SHP77 treated with DMSO at 0.1 percent for 48 hours (cell line): ENCODE measurements at places on chromosomes 2 and 18.

GRCh38 chr2:20726913-20727312, 60.0 kb downstream of the GDF7 start:
- DNase-seq, result no peak

- DNase-seq, result no peak
Observed at GRCh38 chr18:24656050-24656449, 195.6 kb downstream of the HRH4 start.

GRCh38 chr2:40388161-40388560, 63.7 kb downstream of the SLC8A1 start:
- DNase-seq, result no peak

GRCh38 chr2:75523313-75524275, 37.1 kb downstream of the EVA1A start:
- no peak for DNase-seq

DNA sequence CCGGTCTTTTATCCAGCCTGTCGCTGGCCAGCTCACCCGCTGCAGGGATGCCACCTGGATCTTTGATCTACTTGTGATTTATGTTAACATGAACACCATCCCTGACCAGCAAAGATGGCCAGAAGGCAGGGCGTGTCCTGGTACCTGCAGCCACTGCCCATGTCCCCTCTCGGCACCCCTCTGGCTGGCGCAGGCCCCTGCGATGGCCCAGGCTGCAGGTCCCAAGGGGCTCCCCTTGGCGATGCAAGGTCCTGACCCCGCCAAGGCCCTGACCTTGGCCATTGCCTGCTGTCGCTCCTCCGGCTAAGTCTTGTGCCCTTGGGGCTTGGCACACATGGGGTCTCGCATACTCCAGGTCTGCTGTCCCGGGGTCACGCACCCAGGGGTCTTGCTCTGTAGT, 214.9 kb downstream of the TWIST2 start:
- no peak for DNase-seq

DNA sequence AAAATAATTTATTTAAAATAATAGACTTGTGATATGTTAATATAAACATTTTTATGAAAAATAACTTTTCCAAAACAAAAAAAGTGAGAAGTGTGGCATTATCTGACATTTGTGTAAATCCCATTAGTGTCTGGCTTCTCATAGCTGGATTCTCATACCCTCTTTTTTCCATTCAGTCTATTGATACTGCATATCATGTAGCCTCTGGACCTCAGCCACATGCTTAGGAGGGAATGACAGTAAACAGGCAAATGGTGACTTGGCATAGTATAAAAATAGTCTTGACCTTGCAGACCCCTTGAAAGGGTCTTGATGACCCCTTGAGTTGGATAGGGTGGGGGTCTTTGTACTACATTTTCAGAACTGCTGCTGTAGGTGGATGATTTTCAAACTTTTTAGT, 29.2 kb downstream of the GALNT1 start:
- DNase-seq, result no peak

GRCh38 chr2:186302263-186302662, 183.8 kb upstream of the ZC3H15 start:
- DNase-seq, result no peak

GRCh38 chr2:237904831-237905599, 45.6 kb downstream of the RAMP1 start:
- DNase-seq, result no peak

DNA sequence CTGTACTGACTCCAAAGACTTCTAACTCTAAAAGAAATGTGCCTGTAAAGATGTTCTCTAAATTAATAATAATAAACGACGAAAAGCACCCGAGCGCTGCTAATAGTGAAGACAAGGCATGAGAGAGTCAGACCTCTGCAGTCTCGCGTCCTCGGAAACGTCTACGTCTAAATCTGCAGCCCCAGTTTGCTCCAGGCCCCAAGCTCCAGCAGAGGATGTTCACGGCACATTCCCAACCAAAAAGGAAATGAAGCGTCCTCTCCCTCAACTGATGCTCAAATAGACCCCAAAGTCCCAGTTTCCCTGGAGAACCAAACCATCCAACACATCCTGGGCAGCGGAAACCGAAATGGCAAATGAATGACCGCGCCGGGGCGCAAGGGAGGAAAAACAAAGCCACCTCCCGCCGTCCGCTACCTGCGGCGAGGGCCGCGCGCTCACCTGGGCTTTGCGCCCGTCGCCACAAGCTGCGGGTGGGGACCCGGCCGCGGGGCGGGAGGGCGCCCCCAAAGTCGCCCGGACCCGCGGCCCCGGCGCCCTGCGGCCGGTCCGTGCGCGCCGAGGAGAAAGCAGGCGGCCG, 47.1 kb upstream of the CCDC150 start:
- DNase-seq, result peak; percentile 60

DNA sequence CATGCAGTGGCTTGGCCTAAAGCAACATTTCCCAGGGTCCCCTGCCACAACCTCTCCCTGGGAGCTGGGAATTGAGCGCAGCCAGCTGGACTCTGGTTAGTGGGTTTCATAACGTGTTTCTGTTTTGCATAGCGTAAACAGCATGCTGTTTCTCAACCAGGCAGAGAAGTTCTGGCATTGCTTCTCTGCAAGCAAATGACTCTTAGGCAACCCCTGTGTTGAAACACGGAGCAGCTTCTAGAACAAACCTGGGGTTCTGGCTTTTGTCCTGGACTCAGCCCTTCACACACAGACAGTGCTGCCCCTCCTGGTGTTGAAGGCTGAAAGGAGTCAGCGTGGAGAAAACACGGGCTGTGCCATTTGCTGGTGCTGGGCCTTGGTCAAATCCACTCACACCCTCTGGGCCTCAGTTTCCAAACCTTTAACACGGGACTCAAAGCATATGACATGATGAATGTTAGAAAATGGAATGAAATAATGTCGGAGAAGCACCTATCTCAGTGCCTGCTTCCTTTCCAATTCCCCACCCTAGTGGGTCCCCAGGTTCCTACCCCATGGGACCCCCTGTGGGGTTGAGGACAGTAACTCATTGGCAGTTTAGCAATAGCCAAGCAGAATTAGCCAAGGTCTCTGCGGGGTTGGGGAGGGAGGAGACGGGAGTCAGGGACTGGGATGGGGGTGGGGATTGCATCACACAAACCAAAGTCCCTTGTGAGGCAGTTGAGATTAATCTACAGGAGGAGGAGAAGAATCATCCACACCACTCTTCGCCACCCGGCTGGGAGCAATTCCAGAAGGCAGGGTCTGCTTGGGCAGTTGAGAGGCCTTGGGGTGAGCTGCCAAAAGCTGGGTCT, 30.2 kb upstream of the IL1R2 start:
- DNase-seq, result no peak

DNA sequence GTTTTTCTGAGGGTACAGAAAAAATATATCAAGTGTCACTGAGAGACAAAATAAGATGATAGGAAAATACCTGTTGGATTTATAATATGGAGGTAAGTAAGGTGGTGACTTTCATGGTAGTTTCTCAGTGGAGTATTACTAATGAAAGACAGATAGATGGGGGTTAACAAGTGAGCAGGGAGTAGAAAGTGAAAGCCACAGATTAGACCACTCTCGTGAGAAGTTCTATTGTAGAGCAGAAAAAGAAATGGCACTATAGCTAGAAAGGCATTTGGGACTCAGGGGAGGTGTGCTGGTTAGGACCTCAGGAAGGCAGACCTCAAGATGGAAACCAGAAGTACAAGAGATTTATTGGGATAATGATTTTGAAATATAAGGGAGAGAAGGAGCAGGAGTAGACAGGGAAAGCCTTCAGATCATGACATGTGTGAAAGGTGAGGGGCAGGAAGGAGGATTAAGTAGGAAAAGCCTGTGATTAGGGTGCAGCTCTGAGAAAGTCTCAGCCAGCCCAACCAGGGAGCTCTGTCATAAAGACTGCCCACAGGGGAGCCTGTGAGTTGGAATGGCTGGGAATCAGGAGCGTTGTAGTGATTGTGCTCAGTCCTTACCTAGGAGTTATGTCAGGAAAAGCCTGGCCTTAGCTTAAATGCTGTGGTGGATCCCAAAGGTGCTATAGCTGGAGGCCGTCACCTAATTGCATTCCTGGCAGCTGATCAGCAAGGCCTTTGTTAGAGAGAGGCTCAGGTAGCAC, 198.1 kb downstream of the IKZF2 start:
- DNase-seq, result no peak

DNA sequence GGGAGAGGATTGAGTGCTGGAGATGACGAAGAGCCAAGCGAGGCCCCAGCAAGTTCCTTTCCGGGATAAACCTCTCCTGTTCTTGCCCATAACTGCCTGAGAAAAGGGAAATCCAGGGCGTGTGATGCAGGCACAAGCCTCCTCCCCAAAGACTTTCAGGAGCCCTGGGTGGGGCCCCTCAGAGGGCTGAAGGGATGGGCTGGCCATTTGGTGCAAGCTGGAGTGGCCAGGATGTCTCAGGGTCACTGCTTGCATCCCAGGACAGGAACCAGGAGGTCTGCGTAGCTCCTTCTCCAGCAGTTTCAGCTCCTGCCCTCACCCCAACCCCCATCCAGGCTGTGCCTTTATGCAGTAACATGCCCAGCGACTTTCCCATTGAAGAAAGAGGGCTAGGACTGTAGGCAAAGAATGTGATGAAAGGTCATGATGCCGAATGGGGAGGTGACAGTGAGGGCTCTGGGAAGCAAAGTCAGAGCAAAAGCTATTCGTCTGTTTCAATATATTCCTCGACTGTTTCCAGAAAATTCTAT, 80.2 kb downstream of the PXDN start:
- no peak for DNase-seq
